ENCODE measurements at places on chromosomes 7 and 10. TPM values are rescaled to one million over a fixed set of nuclear protein-coding genes. Genes with fewer than 3 reads are reported as not detected.

Gene ERVW-1
- not detected for total RNA-seq

Gene CLRN3
- not detected for total RNA-seq

Gene NPFFR1
- 0.02 TPM for total RNA-seq

Gene DOCK1
- total RNA-seq = 0.28 TPM

Gene ZNF365
- total RNA-seq = 1.5 TPM

Gene HMX2
- total RNA-seq = not detected

Gene GPR26
- not detected for total RNA-seq

Gene CYP26A1
- not detected for total RNA-seq

Gene GDF10
- total RNA-seq = not detected

Gene UNCX
- total RNA-seq = not detected

Gene EVX1
- total RNA-seq = not detected

DNA sequence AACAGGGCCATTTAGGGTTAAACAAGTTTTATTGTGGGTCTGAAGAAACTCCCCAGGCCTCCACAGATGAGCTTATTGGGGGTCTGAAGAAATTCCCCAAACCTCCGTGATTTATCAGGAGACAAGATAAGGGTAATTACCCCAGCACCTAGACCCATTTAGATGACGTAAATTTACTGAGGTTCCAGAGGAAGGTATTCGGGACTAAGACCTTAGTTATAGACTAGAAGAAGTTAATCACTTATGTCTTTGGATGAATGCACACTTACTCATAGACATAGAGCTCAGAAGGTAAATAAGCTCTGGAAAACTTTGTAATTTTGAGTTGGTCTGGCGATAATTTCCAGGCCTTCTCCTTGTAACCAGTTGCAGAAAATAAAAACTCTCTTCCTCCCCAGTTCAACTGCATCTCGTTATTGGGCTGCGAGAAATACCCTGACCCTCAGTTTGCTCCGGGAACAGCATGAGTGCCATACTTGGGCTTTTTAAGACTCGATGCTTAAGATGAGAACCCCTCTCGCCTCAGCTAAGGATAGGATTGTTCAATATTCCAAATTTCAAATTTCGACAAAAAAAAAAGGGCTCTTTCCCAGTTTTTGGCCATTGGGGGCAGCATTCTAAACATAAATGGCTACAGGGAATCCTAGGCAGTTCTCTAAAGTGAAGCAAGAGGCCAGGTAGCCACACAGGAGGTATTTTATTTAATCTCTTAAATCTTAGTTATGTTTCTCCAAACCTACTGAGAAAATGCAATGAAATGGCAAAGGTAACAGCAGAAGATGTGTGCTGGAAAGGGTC, 74.7 kb upstream of the PFKP start:
- DNase-seq = no peak

- DNase-seq = no peak
Observed at GRCh38 chr10:131820626-131821025, 80.2 kb upstream of the PPP2R2D start.

- no peak for DNase-seq
Observed at GRCh38 chr7:20330239-20330927, at the start of gene ITGB8. Gene ITGB8, plus strand, starts transcription at chr7:20330900. Its CDS starts 907 bp downstream, at chr7:20331807.

DNA sequence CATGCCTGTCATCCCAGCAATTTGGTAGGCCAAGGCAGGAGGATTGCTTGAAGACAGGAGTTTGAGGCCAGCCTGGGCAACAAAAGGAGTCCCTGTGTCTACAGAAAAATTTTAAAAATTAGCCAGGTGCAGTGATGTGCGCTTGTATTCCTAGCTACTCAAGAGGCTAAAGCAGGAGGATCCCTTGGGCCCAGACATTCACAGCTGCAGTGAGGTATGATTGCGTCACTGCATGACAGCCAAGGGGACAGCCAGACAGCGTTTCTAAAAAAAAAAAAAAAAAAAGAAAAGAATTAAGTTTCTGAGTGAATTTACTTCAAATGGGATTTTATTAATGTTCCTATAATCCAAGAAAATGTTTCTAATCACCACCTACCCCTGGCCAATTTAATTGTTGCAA, 87.4 kb upstream of the RNF148 start:
- DNase-seq = no peak

DNA sequence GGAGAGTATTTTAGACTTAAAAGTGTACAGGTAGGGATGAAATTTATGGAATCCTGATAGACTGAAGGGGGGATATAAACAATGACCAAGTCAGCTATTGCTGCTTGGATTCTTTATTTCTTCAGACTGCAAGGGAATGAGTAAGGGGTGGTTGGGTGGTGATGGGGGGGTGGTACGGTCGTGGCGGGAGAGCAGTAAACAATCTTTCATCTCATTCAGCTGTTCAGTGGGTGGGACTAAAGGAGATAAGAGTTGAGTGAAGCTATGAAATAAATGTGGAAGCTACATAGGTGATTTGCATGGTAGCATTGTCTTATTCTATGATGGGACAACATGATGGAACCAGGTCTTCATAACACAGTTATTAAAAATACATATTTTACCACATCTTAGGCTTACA, 1.8 kb downstream of the SEPTIN7 start:
- DNase-seq = no peak

DNA sequence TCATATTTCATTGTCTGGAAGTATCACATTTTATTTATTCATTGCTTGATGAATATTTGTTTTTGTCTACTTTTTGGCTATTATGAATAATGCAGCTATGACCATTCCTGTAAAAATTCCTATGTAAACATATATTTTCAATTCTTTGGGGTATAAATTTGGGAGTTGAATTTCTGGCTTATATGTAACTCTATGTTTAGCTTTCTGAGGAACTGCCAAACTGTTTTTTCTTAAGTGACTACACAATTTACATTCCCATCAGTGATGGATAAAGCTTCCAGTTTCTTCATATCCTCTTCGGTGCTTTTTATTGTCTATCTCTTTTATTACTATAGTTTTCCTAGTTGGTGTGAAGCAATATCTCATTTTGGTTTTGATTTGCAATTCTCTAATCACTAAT, 115.6 kb upstream of the CXCL12 start:
- no peak for DNase-seq

- DNase-seq = no peak
Observed at GRCh38 chr7:1920266-1920681, 250.2 kb downstream of the ELFN1 start.

GRCh38 chr10:60534761-60535389, 145.2 kb upstream of the ANK3 start:
- no peak for DNase-seq

GRCh38 chr10:105605918-105606317, 964.8 kb downstream of the SORCS3 start:
- DNase-seq = no peak

DNA sequence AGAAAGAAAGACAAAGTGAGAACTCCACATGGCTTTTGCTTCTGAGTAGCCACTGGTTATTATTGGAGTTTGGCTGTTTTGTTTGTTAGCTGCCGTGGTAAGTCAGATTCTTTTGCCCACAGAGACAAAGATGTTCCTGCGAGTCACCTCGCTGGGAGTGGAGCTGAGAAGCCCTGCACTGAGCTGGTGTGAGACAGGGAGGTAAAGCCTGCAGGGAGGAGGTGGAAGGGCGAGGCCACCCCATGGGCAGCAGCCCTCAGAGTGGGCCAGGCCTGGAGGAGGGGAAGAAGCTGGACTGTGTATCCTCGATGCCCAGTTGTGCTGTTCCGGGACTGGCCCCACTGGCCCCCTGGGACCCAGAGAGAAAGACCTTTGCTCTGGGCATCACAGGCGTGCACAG, 14.3 kb upstream of the NOM1 start:
- no peak for DNase-seq

- no peak for DNase-seq
Observed at GRCh38 chr7:157220916-157221569, 82.3 kb downstream of the UBE3C start.

DNA sequence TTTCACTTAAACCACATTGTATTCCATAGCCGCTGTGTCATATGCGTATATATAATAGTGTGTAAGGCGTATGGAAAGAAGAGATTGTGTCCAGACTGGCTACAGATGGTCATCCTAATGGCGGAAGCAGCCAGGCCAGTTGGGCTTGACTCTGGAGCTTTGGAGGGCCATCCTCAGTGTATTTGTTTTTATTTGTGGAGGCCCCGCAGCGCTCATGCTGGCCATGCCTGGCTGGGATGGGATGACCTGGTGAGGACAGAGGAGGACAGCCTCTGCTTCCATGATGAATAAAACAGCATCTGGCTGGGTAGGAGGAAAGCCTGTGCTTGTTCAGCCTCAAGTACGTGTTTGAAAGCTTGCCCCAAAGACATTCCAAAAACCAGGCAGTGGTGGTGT, 220.3 kb downstream of the EBF3 start:
- no peak for DNase-seq

DNA sequence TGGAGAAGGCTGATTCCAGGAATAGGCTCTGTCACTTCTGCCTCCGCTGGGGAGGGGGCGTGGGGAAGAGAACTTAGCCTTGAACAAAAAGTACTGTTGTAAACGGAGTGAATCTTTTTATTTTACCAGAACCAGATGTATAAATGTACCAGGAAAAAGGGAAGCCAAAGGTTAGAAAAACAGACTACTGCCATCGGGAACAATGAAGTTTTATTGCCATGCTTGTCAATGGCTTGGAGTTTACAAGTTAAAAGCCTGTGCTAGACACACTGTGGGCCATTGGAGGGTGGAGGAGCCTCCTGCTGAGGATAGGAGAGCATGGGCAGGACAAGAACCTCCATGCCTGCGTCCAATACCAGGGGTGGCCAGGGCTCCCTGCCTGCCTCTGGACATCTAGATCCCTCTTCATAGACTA, 161.7 kb upstream of the LYZL2 start:
- DNase-seq = no peak

DNA sequence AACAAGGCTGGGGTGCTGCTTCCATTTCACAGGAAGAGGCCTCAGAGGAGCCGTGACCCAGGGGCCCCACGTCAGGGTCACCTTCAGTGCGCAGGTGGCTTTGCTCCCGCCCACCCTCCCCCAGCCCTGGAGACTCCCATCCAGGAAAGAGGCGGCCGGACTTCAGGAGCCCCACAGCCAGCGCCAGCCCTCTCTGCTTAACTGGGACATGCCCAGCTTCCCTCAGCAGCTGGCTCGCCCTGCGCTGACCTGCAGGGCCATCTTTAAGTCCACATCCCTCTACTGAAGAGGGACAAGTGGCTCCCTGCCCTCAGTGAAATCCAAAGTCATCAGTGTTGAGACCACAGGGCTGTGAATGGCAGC, 141.9 kb upstream of the PPP2R2D start:
- no peak for DNase-seq

- DNase-seq = no peak
Observed at GRCh38 chr10:100482181-100482833, 19.5 kb downstream of the WNT8B start.

- no peak for DNase-seq
Observed at GRCh38 chr10:104317726-104318299, 20.5 kb downstream of the ITPRIP start.

- no peak for DNase-seq
Observed at GRCh38 chr10:60441515-60441914, 51.8 kb upstream of the ANK3 start.

- no peak for DNase-seq
Observed at GRCh38 chr10:24209946-24210491, 1.1 kb downstream of the KIAA1217 start.

- DNase-seq = no peak
Observed at GRCh38 chr7:122833888-122834570, 52.2 kb downstream of the CADPS2 start.

DNA sequence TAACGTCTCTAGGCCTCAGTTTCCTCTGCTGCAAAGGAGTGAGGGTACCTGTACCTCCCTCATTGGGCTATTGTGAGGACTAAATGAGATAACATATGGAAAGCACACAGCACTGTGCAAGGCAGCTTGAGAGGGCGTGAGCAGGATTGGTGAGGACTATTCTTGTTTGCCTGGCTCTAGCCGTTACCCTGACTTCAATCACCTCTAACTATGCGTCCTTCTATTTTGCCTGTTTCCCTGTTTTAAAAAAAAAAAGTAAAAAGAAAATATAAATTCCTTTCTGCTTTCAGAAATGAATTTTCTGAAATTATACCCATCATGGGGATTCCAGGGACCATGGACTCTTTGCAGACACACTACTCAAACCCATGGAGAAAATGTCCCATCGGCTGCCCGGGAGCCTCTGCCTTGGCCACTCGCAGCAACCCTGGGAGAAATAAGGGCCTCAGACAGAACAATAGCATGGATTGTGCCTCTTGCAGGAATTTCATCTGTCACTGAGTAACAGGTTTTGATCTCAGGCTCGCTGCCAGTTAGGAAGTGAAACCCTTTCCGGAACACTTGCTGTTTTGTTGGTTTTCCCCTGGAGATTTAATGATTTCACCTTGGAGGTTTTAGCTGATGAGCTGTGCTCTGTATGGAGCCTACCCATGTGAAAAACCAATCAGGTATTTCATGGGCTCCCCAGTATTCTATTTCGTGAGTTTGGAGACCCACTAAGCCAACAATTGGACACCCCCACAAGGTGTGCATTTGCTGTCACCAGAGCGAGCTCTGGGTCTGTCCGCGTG, 55.6 kb downstream of the STEAP1B start:
- no peak for DNase-seq

DNA sequence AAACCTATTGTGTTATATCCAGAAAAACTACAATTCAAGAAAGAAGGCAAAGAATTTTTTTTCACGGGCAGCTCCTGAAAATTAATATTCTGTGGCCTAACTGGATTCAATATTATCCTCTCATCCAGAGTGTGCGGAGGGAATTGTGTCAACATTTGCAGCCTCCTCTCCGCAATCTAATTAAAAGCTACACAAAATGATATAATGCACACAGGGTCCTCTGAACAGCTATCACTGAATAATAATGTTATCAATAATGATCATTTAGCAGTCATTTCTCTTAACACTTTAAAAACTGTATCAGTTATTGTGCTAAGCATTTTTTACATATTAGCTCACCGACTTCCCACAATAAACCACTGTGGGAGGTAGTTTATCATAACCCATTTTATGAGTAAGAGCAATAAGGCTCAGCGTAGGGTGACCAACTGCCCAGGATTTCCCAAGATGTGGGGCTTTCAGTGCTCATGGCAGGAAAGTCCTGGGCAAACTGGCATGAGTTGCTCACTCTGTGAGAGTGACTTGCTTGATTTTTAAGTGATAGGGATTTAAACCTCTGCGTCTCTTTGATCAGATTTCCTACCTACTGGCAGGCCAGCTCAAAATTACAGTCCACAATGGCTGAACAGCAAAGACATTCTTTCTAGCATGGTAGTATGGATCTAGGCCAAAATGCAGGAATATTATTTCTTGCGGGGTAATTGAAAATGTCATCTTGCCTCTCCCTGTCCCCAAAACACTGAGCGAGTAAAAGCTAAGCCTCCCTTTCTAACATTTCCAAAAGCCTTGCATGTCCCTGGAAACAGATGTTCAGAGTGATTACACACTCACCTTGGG, 65.7 kb downstream of the AOAH start:
- peak; percentile 88 for DNase-seq

Data from natural killer cell treated with Interleukin-12 subunit alpha and Interleukin-12 subunit beta and Interleukin-15 and Interleukin-18, amount 100 ng/mL, for 72 hours (primary cell).